ENCODE measurements at places on chromosomes 7 and 10. TPM values are rescaled to one million over a fixed set of nuclear protein-coding genes. Genes with fewer than 3 reads are reported as not detected.

The PHYHIPL gene
- total RNA-seq, result not detected

DNA sequence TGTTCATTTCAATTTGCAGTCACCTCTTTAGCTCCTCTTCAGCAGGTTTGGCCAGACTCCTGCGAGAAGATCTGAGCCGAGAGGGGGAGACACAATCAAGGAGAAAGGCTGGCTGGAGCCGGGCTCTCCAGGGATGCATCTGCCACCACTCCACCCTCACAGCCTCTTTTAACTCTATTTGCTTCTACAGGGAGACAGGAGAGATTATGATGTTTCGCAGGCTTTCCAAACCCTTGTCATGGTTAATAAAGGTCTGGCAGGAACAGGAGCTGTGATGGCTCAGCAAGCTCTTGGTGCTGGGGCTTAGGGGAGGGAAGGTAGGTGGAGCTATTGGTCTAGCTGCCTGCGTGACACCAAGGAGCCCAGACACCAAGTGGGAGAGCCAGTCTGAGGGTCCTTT lies 448.1 kb upstream of the PODXL start:
- no peak for DNase-seq

GRCh38 chr7:117362294-117362888 lies 39.5 kb upstream of the WNT2 start:
- DNase-seq, result no peak

DNA sequence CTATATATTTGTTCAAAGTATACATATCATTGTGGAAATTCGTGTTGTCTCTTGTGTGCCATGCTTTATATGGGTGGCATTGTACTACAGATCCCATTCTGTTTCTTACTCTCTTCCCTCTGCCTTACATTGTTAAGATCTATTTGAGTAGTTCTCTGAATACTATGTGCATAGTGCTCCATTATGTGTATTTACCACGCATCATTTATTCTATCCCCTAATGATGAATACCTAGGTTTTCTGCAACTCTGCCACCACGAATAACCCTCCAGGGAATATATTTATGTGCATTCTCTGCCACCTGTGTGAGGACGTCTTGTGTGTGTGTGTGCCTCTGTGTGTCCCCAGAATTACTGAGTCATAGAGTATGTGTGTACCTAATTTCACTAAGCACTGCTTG lies 431.2 kb upstream of the C7orf33 start:
- no peak for DNase-seq

DNA sequence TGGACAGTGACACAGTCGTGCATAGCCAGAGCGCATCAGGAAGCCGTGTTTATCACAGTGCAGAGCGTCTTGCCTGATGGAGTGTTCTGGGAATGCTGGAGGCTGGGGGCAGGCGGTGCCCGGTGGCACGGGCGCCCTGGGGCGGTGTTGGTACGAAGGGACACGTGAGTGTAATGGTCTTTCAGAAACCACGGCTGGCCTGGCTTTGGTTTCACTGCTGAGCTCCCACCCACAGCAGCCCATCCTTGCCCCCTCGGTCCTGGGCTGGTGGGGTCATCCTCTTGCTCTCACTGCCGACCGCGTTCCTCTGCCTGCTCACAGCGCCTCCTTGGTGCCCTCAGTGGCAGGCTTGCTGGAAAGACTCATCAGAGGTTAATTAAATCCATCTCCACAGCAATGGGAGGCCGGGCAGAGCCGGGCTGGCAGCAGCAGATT lies 50.6 kb downstream of the NKX6-2 start:
- no peak for DNase-seq

DNA sequence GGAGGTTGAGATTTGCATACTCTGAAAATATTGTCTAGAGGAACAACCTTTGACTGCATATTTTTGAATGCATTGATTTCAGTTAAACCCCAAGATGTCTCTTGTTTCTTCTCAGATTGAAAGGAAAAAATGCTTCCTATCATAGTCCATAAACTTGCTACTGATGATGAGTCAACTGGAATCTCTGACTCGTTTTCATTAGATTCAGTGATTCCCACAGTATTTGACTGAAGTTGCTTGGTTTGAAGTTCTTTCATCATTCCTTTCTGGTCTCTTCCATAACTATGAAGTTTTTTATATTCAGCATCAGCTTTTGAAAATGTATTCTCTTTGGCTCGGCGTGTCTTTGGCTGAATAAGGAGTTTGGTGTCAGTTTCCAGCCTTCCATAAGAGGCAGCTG lies 10.7 kb downstream of the PEX1 start:
- DNase-seq, result no peak

DNA sequence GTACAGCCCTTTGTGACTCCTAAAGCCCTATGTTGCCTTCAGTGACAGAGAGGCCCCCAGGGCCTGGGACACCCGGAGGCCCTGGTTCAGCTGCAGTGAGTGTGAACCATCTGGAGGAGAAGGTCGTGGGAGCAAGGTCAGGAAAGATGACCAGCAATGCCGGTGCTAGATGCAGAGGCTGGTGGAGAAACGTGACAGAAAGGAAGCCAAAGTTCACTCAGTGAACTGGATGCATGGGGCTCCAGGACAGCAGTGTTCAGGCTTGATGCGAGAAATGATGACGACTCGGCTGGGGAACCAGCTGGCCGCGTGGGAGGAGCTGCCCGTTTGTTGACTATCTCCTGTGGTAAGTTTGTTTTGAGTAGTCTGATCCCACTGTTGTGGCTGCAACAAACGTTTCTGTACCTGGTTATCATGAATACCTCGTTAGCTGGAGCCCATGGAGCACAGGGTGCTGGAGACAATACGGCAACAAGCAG lies 54.1 kb upstream of the MKRN1 start:
- DNase-seq, result no peak

The AEBP1 gene
- total RNA-seq, result 59.3 TPM

- DNase-seq, result no peak
Measured at GRCh38 chr7:155943251-155943899, 131.1 kb upstream of the SHH start.

The IFIT1 gene
- total RNA-seq, result 2.8 TPM

- no peak for DNase-seq
Measured at GRCh38 chr10:121378251-121378801, 219.9 kb downstream of the FGFR2 start.

DNA sequence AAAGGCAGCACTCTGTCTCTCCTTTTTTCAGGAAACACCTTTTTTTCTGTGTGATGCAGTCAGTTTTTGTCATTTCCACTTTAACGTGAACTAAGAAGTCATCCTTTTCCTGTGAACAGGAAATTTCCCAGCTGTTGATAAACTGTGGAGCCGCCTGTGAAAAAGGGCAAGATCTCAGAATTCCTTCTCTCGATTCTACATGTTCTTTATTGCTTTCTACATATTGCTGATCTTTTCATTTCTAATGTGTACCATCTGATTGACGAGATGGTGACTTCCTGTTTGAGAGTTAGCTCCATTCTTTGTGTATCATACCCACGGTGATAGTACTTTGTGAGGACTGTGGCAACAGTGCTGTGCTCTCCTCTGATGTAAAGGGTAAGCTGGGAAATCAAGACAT lies 50.4 kb downstream of the ADD3 start:
- DNase-seq, result no peak

GRCh38 chr7:101772508-101773211 lies 44.8 kb upstream of the CUX1 start:
- no peak for DNase-seq

- no peak for DNase-seq
Measured at GRCh38 chr10:51297438-51297837, 223.2 kb downstream of the PRKG1 start.

The GPRIN2 gene
- 32.8 TPM for total RNA-seq

The HEPACAM2 gene
- not detected for total RNA-seq

The SFTPA2 gene
- not detected for total RNA-seq

DNA sequence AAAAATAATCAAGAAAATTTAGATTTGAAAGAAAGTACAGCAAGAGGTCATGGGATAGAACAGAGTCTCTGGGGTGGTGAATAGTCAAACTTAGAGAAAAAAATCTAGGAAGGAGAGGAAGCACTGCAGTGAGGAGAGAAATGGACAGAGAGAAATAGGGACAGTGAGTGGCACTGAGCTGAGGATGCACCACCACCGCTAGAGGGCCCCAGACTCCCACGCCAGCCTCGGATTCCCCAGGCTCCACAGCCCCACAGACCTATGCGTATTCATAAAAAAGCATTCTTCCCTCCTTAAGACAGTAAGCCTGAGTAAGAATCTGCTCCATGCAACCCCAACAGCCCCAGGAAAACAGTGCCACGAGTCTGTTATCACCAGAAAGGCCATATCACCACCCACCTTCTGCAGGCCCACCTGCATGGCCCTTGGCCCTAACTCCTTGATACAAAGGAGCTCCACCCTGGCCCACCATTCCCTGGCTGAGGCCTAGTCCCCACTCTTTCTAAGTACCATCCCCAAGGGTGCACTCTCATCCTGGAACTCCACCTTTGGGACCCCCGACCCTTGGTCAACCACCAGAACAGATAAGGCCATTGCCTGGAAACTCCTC lies 91.0 kb downstream of the ALOX5 start:
- no peak for DNase-seq

DNA sequence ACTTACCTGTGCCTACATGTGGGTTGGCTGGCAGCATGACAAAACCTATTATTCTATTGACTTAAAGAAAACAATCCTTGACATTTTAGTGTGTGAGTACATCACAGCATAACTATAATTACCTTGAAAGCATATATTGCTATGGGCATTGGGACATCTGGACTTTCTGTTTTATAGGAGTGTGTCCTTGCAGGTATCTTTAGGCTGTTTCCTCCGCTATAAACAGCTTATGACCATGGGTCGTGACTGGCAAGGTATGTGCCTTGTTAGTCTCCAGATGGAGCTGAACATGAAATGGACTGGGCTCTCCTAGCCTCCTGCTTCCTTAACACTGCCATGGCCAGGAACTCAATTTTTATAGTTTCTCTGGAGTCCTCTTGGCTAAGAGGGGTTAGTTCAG lies 317.4 kb upstream of the COBL start:
- DNase-seq, result no peak

- DNase-seq, result no peak
Measured at GRCh38 chr10:84517554-84517953, 189.2 kb downstream of the CCSER2 start.

DNA sequence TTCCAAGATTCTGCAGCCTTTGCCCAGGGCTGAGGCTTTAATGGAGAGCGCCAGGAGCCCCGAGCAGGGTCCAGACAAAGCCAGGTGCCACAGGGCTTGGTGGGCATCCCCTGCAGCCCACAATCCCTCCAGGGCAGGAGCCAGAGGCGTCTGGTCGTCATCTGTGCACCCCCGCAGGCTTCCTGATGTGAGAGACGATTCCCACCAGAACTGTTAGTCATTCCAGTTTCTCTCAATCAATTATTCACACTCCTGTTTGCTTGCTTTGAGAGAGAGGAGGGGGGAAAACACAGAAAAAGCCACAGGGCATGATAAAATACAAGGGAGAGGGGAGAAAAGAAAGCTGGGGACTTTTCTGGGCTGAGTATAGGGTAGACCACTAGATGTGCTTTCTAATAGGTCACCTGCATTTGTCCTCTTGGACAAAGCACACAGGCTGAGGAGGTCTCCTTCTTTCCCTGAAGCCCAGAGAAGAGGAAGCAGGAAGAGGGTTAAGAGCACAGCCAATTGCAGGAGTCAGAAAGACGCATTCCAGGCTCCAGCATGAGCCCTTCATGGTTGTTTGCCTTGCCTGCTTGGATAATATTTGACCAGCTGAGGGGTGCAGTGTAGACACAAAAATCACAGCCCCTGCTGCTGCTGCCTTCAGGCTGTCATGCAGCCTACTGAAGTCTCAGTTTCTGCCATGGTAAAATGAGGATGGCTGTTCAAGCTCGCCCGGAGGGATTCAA lies 194.4 kb downstream of the PLXNA4 start:
- no peak for DNase-seq

GRCh38 chr7:155531681-155532080 lies 14.7 kb downstream of the CNPY1 start:
- DNase-seq, result peak; percentile 72

The SPDYE16 gene
- not detected for total RNA-seq

The CALML3 gene
- 296 TPM for total RNA-seq

DNA sequence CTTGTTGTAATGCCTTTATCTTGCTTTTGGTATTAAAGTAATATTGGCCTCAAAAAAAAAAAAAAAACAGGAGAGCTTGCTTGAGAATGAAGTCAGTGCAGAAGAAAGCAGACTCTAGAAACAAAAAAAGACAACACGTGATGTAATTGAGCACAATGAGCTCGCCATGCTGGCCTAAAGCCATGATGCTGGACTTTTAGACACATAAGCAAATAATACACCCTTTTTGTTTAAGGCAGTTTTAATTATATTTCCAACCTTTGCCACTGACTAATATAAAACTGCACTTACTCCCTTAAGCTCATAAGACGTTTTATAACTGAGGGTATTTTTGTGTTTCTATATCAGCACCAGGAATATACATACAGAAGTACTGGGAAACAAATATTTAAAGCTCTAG lies 798.3 kb downstream of the KCNMA1 start:
- no peak for DNase-seq

The ATG9B gene
- 63.3 TPM for total RNA-seq

- DNase-seq, result no peak
Measured at GRCh38 chr7:25965405-25966123, 186.4 kb upstream of the NFE2L3 start.

GRCh38 chr10:113689574-113689973 lies 9.9 kb downstream of the CASP7 start:
- DNase-seq, result no peak

DNA sequence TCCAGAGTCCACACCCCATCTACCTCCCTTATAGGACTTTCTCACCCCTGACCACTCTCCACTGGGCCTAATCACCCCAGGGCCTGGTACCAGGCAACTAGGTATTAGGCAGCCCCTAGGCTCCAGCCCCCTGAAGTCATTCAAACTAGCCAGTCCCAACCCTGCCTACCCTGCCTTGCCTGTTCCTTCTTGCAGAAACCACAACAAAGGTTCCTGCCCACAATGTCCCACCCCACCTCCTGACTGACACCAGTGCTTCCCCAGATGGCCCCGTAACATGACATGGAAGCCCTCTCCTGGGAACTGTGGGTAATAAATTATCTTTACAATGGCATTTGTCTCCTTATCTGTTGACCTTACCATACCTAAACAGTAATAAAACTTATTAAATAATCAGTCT lies 100.6 kb upstream of the PDE1C start:
- DNase-seq, result no peak

DNA sequence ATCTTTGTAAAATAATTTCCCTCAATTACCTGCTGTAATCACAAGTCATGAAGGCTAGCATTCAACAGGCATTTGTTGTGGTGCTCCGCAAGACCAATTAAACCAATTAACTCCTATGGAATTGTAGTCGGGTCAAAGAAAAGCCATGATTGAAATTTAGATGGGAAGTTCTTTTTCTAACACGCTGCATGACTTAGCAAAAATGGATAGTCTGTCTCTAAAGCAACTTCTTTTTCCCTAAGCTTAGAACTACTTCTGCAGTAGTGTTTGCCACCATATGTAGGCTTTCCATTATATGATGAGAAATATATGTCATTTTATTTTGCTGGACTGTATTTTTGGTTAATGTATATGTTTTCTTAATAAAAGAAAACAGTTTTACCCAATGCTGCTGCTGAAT lies 119.1 kb downstream of the TSPAN12 start:
- no peak for DNase-seq

DNA sequence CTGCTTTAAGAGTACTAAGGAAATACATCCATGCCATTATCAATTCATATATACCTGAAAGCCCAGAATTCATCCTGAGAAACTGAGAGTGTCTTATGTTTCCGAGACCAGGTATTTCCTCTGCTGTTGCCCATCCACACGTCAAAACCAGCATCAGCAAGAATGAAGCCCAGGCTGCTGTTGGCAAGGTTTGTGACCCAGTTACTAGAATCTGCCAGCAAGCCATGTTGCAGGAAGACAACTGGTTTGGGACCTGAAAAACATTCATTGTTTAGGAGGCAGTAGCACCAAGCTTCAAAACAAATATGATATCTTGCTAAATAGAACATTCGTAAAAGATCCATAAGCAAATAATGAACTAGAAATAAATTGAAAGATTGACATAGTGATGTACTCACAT lies 21.0 kb upstream of the CH25H start:
- DNase-seq, result no peak

The TMEM139 gene
- total RNA-seq, result 10.2 TPM

The ASB10 gene
- not detected for total RNA-seq

All from suprapubic skin (tissue), 4 donors.